ENCODE measurements at places on chromosomes 6 and 20. TPM values are rescaled to one million over a fixed set of nuclear protein-coding genes. Genes with fewer than 3 reads are reported as not detected.

- DNase-seq: no peak
Measured at GRCh38 chr6:11307226-11307625, 74.8 kb upstream of the NEDD9 start.

- no peak for DNase-seq
Measured at GRCh38 chr6:162697872-162698403, 29.6 kb downstream of the PRKN start.

DNA sequence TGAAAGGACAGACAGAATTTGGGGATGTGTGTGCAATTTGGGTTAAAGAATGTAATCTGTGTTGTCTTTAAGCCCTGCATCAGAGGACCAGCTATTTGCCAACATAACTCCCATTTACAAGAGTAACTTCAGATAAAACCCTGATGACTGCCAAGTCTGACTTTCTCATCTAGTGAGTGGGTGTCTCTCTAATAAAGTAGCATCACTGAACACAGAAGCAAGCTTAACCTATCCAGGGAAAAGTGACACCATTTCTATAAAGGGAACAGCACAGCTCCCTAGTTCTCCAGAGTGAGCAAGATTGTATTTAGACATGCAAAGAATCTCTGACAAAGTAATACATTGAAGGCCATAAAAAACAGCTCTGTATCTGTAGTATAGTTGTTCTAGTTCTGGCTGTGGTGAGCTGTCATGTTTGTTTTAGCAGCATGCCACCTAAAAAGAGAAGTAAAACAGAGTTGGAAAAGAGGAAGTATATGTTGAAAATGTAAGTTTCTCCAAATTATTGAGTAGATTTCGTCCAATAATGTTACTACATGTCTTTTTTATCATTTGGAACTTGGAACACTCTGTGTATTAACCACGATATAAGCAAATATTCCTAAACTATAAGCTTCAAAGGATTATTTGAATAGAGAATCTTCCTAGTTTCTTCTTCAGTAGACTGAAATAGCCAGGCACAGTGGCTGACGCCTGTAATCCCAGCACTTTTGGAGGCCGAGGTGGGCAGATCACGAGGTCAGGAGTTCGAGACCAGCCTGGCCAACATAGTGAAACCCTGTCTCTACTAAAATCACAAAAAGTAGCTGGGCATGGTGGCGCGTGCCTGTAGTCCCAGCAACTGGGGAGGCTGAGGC is 8.8 kb upstream of the PIM1 start:
- DNase-seq: no peak

GRCh38 chr6:167528239-167528638 is 203.4 kb downstream of the TTLL2 start:
- no peak for DNase-seq

GRCh38 chr6:168167431-168168315 is 88.7 kb upstream of the FRMD1 start:
- DNase-seq: no peak

DNA sequence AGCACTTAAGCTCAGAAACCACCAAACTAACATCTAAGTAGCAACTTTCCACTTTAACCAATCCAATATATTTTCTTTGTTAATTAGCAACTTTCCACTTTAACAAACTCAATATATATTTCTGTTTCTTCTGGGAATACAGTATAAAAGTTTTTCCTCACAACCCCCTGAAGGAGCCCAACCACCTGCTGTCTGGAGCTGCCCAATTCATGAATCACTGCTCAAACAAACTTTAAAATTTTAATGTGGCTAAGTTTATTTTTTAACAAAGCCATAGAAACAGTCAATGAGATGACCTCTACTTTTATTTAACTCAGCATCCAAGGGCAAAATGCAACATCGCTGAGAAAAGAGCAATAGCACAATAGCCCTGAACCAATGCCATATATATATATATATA is 500.1 kb downstream of the EPM2A start:
- DNase-seq: no peak

DNA sequence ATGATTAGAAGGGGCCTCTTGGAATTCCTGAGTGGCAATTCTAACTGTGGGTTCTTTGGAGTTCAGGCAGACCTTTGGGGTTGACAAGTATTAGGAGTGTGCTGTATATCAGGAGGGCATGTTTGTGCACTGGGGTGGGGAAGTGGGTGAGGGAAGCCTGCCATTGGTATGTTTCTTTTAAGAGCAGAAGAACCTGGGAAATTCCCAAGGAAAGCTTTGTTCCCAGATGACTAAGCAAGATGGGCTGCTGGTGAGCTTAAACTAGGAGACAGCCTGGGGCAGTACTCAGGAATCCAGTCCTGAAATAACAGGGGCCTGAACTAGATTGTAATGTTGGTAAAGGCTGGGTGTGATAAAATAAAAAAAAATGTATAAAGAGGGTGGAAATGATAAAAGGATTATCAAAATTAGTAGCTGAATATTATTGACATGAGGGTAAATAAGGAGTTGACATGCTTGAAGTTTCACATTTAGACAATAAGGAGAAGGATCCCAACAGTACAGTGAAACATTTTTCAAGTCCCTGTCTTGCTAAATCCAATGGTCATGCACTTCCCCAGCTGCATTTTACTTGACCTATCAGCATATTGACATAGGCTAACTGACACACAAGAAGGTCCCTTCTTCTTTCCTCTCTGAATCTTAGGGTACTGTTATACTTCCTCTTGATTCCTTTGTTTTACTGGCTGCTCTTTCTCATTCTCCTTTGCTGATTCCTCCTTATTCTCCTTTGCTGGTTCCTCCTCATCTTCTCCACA is 18.4 kb upstream of the IFNGR1 start:
- DNase-seq: no peak

DNA sequence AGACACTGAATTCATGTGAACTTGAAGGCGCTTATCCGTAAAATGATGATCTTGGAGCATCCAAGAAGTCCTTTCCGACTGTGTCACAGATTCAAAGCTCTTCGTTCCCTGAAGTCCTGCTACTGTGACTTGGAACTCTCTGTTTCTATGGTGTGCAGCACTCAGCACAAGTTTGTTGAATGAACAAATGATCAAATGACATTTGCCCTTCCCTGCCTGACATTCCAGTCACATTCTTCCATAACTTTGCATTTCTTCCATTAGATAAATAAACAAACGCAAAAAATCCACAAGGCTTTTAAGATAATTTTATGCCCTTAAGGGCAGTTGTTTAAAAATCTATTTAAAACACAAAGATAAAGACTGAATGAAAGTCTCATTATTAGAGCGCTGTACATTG is 39.9 kb downstream of the SGK1 start:
- DNase-seq: no peak

The VNN1 gene
- not detected for polyA plus RNA-seq

The OPN5 gene
- polyA plus RNA-seq: 0.27 TPM

The PI16 gene
- 8.6 TPM for polyA plus RNA-seq

The FILIP1 gene
- 37.7 TPM for polyA plus RNA-seq

Data from muscle of arm (tissue), 14 donors.